ENCODE measurements at places on chromosomes 12 and 14.

- no peak for DNase-seq
Observed at GRCh38 chr14:100348784-100349685, 25.9 kb downstream of the SLC25A47 start.

DNA sequence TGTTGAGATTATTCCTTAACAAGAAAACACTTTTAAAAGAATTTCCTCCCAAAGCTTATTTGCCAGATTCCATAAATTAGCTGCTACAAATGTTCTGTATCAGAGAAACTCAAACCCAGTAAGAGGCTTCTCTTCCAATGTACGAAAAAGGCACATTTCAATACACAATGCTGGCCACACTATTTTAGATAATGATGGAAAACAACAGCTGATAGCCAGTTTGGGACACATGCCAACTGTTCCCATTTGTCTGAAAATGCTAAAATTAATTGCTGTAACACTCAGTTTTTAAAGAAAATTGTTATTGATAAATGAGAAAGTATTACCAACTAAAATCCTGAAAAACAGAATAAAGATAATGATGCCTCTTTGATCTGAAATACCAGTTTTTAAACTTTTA is 4.4 kb downstream of the CFL2 start:
- no peak for DNase-seq

DNA sequence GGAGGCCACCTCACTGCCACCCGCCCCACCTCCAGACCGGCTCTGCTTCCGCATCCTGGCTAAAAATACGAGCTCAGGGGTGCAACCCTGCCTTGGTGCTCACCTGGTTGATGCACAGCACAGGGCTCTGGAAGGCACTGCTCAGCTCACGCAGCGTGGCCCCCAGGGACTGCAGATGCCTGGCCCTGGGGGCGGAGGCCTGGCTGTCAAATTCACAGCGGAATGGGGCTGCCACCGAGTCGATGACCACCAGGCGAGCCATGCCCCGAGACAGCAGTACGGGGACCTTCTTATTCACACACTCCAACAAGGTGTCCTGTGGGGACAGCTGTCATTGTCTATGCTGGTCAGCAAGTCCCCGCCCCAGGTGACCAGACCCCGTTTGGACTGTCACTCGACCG is 16.0 kb downstream of the XRCC3 start:
- no peak for DNase-seq

DNA sequence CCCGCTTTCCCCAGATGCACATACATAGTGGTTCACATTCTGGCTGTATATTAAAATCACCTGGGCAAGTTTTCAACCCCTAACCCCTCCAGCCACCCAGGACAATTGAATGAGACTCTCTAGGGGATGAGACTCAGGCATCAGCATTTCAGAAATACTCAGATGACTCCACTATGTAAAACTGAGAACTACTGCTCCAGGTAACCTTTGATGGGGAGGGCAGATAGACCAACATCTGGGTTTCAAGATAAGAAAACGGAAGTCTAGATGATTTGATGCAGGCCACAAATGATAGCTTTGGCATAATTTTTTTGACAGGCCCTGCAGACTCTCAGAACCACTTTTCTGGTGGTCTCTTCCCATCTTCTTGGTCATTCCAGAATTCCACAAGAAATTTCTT is 341.1 kb downstream of the EMP1 start:
- no peak for DNase-seq

DNA sequence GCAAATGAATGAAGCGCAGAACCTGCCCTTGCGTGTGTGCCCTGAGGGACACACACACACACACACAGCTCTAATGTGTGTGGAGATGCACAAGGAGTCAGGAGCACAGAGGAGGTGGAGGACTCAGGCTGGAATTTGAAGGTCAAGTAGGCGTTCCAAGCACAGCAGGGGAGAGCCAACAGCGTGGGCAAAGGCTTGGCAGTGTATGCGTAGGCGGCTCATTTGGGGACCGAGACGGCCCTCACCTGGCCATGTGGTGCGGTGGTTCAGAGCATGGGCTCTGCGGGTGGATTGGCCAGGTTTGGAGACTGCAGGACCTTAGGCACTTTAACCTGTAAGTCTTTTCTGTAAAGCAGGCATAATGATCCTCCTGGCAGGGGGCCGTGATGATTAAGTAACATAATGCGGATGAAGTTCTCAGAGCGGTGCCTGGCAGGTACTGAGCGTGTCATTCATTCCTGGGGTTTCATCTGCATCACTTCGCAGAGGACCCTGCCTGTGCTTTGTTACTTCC is 69.5 kb upstream of the SLC24A4 start:
- no peak for DNase-seq

GRCh38 chr12:46212108-46212982 is 56.5 kb downstream of the SLC38A1 start:
- DNase-seq: no peak

- DNase-seq: no peak
Observed at GRCh38 chr12:109880938-109881337, 597 bp upstream of the GLTP start.

DNA sequence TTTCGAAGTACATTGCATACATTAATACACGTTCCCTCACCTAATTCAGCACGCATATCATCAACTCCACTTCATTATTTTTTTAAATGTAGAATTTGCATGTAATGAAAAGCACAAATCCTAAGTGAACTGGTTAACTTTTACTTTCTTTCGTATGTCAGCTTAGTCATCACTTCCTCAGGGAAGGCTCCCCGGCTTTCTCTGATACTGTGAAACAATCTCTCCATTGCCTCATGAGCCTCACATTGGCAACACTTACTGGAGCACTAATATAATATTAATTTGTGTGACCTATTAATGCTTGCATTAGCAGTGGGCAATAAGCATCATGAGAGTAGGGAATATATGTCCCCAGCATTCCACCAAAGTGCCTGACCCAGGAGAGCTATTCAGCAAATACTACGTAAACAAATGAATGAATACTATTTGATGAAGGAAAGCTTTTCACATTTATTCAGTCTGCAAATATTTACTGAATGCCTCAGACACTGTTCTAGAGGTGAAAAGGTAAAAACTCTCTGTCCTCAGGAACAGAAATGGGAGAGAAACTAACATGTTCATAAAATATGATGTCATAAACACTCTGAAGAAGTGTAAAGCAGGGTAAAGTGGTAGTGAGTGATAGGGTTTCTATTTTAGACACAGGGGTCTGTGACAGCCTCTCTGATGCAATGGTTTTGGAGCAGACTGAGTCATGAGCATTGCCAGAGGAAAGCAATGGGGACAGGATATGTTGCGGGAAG is 327.5 kb upstream of the DIO2 start:
- no peak for DNase-seq
